WTC11 (cell line): ENCODE measurements at places on chromosomes 12 and 14.

GRCh38 chr14:58027904-58028303 lies 124.1 kb downstream of the ARMH4 start:
- DNase-seq = no peak

DNA sequence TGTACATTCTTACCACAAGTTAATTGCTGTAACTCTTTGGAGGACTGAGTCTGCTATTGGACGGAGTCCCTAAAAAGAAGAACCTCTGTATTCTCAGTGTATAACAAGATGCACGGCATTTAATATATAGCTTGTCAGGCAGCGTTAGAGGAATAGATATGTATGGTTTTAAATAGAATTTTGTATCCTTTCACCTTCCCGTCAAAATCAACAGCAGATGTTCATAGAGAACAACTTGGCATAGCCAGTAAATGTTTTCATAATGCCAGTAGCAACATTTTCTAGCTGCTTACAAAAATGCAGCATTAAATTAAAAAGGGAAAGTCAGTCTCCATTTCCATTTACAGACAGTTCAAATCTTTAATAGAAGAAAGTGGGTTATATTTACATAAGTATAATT lies 6.8 kb downstream of the SCYL2 start:
- no peak for DNase-seq

DNA sequence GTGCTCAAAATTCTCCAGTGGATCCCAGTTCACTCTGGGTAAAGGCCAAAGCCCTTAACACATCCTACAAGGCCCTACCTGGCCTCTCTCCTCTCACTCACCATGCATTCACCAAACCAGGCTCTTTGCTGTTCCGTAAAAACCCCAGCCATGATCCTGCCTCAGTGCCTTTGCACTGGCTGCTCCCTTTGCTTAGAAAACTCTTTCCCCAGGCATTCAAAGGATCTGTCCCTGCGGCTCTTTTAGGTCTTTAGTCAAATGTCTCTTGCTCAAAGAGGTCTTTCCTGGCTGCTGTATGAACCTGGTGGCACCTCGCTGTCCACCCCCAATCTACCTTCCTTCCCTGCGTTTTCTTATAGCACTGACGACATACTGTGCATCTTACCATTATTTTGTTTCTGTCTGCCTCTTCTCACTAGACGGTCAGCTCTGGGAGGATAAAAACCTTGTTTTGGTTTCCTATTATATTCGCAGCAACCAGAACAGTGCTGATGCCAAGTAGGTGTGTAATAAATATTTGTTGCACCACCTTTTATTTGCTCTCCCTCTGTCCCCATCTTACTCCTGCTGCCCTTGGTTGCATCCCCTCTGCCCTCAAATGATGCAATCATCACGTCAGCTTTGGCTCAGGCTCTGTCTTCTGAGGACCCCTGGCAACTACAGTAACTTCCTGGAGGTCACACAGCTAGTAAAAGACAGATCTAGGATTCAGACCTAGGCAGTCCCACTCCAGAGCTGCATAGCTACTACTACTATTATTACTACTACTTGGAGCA lies 23.8 kb upstream of the DICER1 start:
- DNase-seq = no peak

- DNase-seq = no peak
Measured at GRCh38 chr14:97777622-97778355, 980.6 kb downstream of the VRK1 start.

GRCh38 chr12:94650143-94651056 lies at the start of gene TMCC3:
TMCC3 (minus strand) TSS chr12:94650557; CDS start chr12:94650430, 127 bp downstream.
- DNase-seq = peak; percentile 48

DNA sequence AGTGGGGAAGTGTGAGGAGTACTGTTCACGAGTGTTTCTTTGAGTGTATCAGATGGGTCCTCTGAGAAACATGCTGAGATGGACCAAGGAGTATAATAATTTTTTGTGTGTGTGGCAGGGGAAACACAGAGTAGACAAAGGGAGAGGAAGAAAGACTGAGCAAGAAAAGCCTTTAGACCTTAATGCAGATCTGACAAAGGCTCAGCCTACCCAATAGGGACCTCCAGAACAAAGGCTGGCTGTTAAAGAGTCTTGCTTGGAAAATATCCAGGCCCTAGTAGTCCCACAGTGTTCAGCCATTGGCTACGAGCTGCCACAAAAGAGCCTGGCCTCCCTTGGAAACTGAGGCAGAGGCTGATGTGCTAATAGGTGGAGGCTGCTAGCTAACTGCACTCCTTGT lies 13.5 kb downstream of the COQ5 start:
- no peak for DNase-seq

GRCh38 chr12:104050436-104050835 lies 449 bp upstream of the GLT8D2 start:
- no peak for DNase-seq

- DNase-seq = no peak
Measured at GRCh38 chr14:47507861-47508260, 167.5 kb downstream of the MDGA2 start.
